ENCODE measurements at places on chromosomes 12 and 14.

GRCh38 chr12:109944561-109945359 is 44.7 kb downstream of the TCHP start:
- DNase-seq: no peak

DNA sequence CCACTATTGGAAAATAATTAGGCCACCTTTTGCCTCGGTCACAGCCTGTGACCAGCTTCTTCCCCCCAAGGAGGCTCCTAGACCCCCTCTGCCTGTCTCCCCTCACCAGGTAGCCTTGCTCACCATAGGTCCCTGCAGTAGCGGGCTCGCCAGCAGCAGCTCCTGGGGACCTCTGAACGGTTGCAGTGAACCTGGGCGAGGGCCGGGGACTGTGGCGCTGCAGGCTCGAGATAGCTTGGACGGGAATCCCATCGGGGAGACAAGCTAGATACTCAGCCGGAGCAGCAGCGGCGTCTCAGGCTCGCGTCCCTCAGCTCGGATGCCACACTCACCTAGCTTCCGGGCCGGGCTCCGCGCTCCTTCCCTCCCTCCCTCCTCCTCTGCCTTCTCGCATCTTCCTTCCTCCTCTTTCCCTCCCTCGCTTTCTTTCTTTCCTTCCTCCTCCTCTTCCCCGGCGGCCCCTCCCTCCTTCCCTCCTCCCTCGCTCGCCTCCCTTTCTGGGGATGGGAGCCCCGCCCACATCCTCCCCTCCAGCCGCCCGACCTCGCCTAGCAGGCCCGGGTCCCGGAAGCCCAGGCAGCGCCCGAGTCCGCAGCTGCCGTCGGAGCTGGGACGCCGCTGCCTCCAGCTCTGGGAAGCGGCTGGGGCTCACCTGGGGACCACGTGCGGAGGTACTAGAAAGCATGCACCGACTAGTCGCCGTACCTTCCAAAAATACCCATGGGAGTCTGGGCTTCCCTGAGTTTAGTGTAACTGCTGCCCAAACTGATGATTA is at the start of gene BMP4:
Gene BMP4, minus strand, starts transcription at position 399 of the 775 bp plus-strand sequence. CDS start 4,603 bp downstream, outside the sequence.
- DNase-seq: no peak

GRCh38 chr14:51014625-51015024 is 70.3 kb upstream of the PYGL start:
- no peak for DNase-seq

- no peak for DNase-seq
Observed at GRCh38 chr12:127119600-127120140, 1147.3 kb upstream of the TMEM132C start.

GRCh38 chr12:1912580-1913376 is 5.7 kb downstream of the CACNA2D4 start:
- no peak for DNase-seq

- DNase-seq: no peak
Observed at GRCh38 chr12:76085520-76085868, 1.0 kb upstream of the NAP1L1 start.

DNA sequence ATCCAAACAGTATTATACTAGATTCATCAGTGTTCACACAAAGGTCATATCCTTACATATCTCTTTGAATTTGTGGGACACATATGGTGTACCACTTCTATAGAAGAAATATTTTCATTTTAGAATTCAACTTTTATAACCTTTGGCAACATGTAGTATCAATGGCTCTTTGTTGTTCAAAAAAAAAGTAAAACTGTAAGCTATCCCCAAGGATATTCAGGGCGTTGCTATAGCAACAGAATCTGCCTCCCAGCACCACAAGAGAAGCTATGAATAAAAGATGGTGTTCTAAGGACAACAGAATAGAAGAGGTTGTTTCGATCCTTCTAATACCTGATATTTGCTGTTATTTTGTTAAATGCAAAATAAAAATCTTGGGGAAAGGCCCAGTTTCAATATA is 139.3 kb downstream of the BRMS1L start:
- DNase-seq: no peak

DNA sequence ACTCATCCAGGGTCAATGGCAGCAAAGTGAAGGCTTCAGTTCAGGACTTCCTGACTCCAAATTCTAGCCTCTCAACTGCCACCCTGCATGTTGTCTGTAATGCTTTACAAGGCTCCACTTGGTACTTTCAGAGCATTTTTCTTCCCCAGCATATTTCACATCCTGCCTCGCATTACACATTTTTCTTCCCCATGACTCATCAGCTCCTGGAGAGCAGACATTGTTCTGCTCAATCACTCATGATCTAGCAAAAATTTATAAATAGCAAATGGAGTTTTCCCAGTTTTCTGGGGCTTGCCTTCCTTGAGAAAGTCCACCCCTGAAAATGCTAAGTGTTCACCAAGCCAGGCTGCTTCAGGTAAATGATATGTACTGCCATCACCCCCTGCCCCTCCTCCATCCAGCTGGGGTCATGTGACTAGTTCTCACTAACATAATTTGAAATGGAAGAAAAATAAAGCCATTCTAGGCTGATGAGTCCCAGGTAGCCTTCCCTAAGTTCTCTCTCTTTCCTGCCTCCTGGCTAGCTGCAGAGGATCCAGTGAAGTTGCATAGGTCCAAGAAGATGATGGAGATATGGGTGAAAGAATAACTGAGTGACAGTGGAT is 69.4 kb downstream of the ARMH4 start:
- DNase-seq: no peak

DNA sequence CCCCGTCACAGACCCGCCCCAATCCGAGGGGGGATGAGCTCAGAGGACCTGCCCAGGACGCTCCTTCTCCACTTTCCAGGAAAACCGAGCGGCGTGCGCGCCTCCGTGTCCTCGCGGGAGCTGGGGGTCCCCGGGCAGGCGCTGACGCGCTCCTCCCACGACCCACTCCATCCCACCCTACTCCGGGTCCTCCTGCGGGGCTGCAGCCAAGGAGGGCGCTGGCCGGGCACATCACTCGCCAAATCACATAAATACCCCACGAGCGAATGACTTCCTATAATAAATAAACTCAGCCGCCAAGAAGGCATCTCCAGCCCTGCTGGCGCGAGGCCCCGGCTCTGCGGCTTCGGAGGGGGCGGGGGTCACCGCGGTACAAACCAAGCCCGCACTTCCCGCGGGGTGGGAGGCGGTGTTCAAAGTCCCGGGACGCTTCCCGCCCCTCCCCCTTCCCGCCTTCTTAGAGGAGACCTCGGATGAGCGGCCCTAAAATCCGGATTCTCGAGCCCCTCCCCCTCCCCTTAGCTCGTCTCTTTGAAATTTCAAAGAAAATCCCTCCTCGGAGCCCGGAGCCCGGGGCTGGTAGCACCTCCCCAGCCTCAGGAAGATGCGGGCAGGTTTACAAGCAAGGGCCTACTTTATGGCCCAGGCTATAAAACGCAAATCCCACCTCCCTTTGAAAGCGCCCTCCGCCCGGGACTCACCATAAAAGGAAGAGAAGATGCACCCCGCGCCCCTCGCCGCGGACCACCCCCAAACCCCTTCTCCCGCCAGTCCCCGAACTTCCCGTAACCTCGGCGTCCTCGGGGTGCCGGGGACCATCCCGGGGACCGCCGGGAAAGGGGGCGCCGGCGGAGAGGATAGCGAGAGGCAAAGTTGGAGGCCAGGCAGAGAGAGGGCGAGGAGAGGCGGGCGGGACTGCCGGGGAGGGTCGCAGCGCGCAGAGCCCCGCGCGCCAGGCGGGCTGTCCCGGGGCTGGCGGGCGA is 712 bp upstream of the FZD10 start:
- no peak for DNase-seq

GRCh38 chr12:80445083-80445793 is 1.2 kb downstream of the PTPRQ start:
- DNase-seq: no peak

DNA sequence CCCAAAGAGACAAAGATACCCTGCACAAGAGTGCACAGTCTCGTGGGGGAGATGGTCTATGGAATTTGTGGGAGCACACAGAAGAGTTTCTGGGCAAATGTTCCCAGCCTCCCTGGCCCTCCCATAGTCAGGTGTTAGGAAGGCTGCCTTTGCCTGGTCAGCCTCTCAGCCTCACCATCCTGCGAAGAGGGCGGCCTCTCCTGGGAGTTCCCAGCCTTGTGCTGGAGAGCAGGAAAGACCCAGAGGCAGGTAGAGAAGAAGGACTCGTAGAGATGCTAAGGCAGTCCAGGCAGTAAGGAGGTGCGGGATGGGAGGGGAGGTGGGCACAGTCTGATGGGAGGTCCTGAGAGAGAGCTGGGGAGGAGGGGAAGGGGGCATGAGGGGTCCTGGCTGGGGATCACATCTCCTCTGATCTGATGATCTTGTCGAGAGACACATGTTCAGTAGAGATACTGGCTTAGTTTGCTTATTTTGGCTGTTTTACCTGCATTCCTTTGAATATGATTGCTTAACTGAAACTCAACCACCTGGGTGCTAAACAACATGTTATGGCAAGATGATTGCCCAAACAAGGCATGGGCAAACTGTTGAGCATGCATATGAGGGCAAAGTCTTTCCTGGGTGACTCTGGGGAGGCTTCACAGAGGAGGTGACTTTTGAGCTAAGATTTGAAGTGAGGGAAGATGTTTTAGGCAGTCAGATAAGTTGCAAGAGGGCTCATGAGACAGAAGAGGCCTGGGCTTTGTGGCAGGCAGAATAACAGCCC is 10.5 kb downstream of the SERPINA6 start:
- no peak for DNase-seq

DNA sequence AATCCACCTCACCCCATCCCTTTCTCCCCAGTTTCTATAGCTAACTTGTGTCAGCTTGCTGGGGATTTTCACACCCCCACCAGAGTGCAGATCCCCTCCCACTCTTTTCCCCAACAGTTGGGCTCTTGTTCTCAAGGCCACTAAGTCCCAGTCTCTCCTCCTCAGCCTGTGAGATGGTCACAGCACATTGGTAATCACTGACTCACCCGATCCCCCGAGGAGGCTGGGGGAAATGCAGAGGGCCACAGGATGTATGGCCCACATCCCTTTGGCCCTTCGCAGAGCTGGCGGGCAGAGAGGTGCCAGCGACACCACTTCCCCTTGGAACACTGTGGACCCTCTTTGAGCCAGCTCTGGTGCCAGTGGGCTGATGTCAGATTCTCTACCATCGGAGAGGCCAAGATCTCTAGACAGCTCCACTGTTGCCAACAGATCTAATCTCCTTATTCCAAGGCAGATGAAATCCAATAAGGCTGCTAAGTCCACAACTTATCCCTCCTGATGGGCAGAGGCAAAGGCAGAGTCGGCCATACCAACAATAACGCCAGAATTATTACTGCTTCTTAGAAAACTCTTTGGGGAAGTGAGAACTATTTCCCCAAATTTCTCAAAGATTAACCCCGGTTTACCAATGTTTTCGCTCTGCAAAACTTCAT is 1.6 kb downstream of the FMNL3 start:
- DNase-seq: no peak

GRCh38 chr12:58586762-58587161 is 333.5 kb downstream of the LRIG3 start:
- DNase-seq: no peak

- no peak for DNase-seq
Observed at GRCh38 chr12:110249105-110249504, 31.9 kb upstream of the ATP2A2 start.

- DNase-seq: peak; percentile 5
Observed at GRCh38 chr14:79090641-79091180, 920.5 kb downstream of the NRXN3 start.

GRCh38 chr12:5000658-5001385 is 42.9 kb upstream of the KCNA5 start:
- no peak for DNase-seq

GRCh38 chr14:103366741-103367140 is 18.5 kb upstream of the MARK3 start:
- no peak for DNase-seq

DNA sequence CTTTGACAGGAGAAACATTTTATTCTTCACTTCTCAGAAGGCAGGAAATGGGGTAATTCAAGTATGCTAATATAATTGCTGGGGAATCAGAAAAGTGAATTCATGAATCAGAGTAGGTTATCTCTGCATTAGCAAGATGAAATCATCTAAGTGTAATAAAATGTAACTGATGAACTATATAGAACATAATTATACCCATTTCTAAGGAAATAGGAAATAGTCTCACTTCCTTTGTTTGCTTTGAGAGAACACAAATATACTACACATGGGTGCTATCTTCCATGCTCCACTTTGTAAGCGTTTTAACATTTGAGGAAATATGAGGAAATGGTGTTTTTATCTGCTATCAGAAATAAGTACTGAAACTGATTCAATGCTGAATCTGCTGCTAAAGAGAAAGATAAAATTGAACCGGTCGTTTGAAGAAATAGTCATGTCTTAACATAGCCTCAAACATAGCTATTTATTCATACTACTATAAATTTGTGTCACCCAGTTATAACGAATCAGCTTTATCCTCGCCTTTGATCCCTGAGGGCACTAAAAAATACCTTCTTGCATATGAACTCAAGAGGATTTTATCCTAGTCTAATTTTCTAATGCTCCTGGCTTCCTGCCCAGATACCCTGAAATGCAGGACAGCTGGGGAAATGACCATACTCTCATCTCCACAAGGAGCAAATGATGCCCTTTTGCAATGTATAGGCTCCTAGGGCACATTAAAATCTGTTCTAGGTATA is 696.0 kb downstream of the C12orf50 start:
- peak; percentile 1 for DNase-seq

GRCh38 chr12:15754233-15754632 is 35.0 kb downstream of the EPS8 start:
- DNase-seq: no peak

DNA sequence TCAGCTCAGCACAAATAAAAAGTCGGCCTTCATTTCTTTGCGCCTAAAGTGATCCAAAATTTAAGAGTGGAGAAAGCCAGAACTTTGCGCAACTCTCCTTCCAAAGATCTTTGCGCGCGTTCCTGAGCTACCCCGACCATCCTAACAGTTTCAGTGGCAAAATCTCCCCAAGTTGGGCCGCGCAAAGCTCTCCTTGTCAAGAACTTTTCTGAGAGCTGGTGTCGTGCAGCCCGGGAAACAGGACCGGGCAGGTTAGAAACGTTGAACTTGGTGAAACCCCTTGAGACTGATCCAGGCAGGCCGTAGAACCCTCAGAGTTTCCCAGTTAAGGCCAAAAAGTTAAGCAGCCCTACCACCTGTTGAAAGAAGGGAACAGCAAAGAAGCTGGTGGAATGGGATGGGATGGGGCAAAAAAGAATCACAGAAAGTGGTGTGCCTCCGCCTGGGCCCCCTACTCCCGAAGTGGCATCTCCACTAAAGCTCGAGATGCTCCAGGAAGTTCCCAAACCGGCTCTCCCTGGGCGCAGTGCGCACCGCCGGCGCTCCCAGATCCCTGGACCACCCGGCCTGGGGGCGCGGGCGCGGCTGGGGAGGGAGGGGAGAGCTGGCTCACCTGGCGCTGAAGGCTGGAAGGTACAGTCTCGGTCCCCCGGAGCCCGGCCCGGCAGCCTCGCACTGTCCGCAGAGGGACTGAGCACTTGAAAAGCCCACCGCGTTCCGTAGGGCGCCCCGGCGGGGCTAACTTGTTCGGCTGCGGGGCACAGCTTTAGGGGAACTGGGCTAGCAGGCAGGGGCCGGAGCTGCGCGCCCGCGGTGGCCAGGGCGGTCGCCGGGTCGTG is 768 bp downstream of the DBX2 start:
- DNase-seq: no peak
